ENCODE measurements at places on chromosomes 12 and 14. TPM values are rescaled to one million over a fixed set of nuclear protein-coding genes. Genes with fewer than 3 reads are reported as not detected.

DNA sequence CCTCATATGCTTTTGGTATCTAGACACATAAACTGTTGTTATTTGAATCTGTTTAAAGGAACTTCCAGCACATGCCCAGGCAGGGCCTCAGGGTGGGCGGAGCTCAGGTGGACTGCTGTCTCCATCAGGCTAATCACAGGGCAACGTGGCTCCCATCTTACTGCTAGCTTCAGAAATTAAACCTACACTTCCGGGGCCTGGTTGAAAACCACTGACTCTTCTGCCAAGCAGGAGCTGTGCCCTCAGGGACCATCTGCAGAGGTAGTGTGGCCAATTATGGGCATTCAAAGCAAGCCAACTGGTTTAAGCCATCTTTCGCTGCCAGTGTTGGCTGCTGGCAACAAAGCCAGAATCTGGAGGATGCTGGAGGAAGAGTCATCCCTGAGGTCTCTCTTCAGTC is 97.5 kb downstream of the TMX1 start:
- no peak overlapping the region for H3K4me3 ChIP-seq
- H3K36me3 ChIP-seq: no peaks in the 10 kb centered on the region
- H3K27ac ChIP-seq: no peak overlapping the region
- no peaks in the 10 kb centered on the region for H3K4me1 ChIP-seq

DNA sequence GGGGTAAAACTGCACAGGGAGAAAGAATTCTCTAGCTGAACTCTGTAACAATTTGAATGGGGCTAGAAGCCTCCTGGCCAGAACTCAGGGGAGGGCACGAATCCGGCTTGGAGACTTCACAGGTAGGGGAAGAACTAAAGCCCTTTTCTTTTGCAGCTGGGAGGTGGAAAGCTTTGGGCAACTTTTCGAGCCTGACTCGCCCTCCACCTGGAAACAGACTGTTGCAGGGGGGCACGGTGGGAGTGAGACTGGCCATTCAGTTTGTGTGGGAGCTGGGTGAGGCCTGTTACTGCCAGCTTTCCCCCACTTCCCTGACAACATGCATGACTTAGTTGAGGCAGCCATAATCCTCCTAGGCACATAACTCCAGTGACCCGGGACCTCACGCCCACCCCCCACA is 135.8 kb downstream of the PLCZ1 start:
- H3K36me3 ChIP-seq: no peaks in the 10 kb centered on the region
- no peak overlapping the region for H3K4me3 ChIP-seq

Gene ORMDL2
- total RNA-seq: 43.1 TPM

DNA sequence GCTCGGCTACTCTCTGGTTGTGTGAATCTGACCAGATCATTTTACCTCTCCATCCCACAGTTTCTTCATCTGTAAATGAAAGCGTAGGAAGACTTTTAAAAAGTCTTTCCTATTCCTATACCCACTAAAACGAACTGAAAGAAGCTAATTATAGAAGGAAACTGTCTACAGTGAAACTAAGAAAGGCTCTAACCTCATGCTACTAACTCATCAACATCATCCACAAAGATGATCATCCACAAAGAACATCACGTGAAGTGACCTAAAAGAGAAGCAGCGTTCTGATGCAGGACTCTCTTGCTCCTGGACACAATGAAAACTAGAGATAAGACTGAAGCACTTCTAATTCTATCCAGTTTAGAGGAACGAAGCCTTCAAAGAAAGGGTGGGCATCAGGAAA is 58.5 kb upstream of the OSBPL8 start:
- H3K4me3 ChIP-seq: no peak overlapping the region
- no peak overlapping the region for H3K27ac ChIP-seq
- no peak for DNase-seq
- H3K36me3 ChIP-seq: no peaks in the 10 kb centered on the region
- H3K4me1 ChIP-seq: no peaks in the 10 kb centered on the region

Gene TMEM253
- not detected for total RNA-seq

GRCh38 chr14:72685456-72685855 is 208.4 kb downstream of the DPF3 start:
- DNase-seq: no peak
- peaks cover 5% of the 10 kb centered on the region for H3K4me1 ChIP-seq
- no peak overlapping the region for H3K27ac ChIP-seq
- no peaks in the 10 kb centered on the region for H3K27me3 ChIP-seq
- peaks cover 31% of the 10 kb centered on the region for H3K36me3 ChIP-seq
- no peak overlapping the region for H3K4me3 ChIP-seq

GRCh38 chr14:75926431-75927115 is 55.2 kb downstream of the TGFB3 start:
- no peaks in the 10 kb centered on the region for H3K27me3 ChIP-seq
- no peak overlapping the region for H3K4me3 ChIP-seq
- H3K4me1 ChIP-seq: no peaks in the 10 kb centered on the region
- no peak for DNase-seq
- no peak overlapping the region for H3K27ac ChIP-seq
- H3K36me3 ChIP-seq: no peaks in the 10 kb centered on the region

Measured in B cell (primary cell).